ENCODE measurements at places on chromosomes 6 and 20.

DNA sequence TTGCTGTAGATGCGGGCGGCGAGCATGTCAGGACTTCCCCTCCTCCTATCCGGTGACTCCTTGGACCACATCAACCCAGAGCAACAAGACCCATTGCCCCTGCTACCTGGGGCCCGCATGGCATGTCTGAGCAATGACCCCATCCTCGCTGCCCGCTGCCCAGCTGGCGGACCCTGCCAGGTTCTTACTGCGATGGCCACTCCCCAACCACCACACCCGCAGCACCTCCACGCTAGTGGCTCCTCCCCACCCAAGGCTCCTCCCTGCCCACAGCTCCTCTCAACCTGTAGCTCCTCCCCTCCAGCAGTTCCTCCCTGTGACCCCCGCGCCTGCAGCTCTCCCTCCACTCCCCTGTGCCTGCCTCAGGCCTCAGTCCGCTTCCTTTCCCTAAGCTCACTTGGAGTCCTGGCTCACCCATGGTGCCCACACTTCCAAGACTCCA lies 17.6 kb upstream of the SERPINB9 start:
- DNase-seq: no peak

GRCh38 chr20:57505979-57506378 lies 19.0 kb downstream of the CTCFL start:
- DNase-seq: no peak

DNA sequence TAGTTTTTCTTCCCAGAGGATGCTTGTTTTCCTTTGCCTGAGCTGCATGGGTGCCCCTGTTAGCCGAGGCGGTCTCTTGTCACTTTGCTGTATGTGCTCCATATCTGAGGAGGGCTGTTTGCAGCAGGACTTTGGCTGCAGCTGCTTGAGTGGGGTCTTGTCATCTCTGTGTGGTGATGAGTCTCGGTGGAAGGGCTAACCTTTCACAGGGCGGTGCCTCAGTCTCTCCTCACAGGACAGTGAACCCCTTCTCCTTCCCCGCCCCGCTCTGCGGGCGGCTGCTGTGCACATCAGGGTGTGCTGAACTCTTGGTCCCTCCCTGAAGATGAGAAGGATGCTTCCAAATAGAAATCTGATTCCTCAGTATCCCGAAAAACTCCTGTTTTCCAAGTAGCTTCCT lies 75.1 kb downstream of the SYNJ2 start:
- no peak for DNase-seq

DNA sequence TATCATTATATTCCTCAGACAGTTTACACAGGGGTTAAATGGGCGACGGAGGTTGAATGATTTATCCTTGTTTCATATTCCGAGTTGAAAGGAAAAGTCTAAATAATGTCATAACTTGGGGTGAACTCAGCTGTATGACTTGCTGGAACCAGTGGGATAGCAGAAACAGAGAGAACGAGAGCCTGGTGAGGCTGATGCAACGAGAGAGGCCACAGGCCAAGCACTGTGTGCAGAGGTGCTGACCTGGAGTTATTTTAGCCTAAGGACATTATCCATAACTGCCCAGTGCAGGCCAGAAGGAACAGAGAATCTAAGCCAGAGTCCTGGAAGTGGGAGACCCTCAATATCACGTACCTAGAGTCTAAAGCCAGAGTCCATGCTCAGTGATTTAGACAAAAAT lies 394.9 kb downstream of the MAFB start:
- no peak for DNase-seq

- no peak for DNase-seq
Observed at GRCh38 chr6:80263585-80263984, 157.1 kb downstream of the BCKDHB start.

GRCh38 chr6:11094411-11094851 lies 797 bp downstream of the SMIM13 start:
- DNase-seq: peak; percentile 65

GRCh38 chr20:16381444-16381843 lies 191.8 kb downstream of the KIF16B start:
- no peak for DNase-seq

DNA sequence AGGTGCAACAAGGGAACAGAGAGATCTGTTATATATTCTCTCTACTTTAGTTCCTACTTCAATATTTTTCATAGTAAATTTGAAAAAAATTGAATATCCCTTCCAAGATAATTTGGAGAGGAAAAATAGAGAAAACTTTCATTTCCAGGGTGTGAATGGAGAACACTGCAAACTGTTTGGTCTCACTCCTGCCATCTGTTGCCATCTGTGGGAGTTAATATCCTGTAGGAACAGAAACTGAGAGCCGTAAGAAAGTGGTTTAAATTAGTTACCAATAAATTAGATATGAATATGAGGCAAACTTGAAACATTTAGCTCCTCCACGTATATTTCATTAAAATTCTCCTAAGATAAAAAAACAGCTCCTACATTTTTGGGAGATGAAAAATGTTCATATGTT lies 4.2 kb downstream of the ZNF337 start:
- no peak for DNase-seq

DNA sequence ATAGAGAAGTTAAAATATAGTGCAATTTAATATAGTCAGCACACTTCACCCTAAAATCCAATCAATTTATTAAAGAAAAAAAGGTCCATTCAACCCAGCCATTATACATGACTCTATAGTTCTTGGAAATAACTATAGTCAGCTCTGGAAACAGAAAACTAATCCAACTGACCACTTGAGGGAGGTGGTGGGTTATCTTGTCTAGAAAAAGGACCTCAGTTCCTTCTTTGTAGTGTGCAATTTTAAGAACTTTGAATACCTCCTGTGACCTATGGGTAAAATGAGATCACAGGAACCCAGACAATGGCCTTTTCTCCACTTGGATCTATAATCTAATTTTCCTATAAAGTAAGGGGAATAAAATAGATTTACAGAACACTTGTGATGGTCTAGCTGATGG lies 163.6 kb upstream of the CENPW start:
- DNase-seq: peak; percentile 29

DNA sequence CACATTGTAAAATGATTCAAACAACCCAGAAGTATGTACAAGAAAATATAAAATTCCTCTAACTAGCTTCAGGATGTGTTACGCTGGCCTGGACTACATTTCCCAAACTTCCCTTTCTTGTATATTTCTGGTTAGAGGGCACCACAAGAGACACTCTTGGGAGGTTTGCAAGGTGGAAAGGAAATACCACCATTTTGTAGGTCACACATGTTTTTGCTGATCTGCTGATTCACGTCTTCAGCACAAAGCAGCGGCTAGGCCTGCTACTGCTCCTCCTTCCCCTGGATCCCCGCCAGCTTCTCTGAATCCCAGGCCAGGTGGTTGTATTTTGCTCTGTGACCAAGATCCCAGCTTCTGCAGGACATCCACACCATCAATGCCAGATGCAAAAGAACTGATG lies 104.2 kb downstream of the AGPAT4 start:
- no peak for DNase-seq

DNA sequence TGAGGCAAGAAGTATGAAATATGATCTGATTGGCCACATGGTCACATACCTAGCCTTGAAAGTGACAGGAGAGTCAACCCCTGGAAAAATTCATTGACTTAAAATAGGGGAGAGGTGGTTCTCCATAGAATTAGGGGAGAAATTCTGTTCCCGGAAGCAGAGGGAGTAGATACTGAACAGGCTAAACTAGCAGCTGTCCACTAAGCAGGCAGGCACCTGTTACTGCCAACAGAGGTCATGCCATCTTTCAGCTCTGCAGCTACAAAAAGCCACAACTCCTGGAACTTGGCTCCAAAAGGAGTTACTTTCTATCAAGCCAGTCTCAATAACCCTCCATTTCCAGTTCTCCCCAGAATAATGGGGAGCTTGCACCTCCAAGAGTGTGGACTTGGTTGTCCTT lies 352.5 kb downstream of the MAFB start:
- DNase-seq: no peak

- no peak for DNase-seq
Observed at GRCh38 chr20:31996996-31997395, 13.2 kb upstream of the CCM2L start.

DNA sequence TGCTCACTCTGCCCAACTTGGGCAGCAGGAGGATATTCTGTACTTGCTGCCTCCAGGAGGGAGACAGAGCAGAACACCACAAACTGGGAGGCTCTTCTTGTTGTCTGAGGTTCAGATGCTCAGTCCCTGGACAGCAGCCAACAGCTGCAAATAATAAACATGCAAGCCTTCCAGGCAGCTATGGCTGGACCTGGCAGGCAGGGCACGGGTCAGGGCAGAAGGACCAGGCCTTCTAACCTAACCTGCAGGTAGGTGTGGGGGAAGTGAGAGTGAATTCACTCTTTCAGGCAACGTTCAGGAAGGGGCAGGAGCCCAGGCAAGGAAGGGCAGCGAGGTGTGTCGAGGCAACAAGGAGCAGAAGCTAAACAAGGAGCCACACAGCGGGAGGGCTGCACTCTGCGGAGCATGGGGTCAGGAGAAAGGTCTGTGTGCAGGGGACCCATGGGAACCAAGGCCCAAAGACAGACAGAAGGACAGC lies 31.5 kb downstream of the NINL start:
- DNase-seq: no peak

GRCh38 chr6:106847116-106847515 lies 127.4 kb downstream of the CD24 start:
- DNase-seq: peak; percentile 30

DNA sequence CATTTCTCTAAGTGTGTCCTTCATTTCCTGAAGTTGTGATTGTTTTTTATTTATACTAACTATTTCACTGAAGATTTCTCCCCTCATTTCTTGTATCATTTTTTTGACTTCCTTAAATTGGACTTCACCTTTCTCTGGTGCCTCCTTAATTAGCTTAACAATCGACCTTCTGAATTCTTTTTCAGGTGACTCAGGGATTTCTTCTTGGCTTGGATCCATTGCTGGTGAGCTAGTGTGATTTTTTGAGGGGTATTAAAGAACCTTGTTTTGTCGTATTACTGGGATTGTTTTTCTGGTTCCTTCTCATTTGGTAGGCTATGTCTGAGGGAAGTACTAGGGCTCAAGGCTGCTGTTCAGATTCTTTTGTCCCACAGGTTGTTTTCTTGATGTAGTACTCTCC lies 92.8 kb downstream of the ESR1 start:
- no peak for DNase-seq

GRCh38 chr6:137665342-137665934 lies 171.2 kb upstream of the OLIG3 start:
- DNase-seq: no peak

DNA sequence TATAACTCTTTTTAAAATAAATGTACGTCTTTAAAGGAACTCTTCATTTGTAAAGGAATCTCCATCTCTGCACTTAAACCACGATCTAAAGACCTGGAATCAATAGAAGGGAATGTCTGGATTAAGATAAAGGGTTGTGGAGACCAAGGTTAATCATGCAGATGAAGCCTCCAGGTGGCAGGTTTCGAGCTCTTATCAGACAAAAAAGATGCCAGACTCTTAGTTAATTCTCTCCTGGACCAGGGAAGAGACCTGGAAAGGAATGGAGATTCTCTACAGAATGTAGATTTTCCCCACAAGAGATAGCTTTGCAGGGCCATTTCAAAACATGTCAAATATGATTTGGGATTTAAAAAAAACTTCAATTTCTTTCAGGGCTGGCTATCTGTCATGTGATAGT lies 71.5 kb upstream of the SSTR4 start:
- DNase-seq: no peak

GRCh38 chr20:54290636-54291035 lies 82.7 kb downstream of the PFDN4 start:
- DNase-seq: no peak

DNA sequence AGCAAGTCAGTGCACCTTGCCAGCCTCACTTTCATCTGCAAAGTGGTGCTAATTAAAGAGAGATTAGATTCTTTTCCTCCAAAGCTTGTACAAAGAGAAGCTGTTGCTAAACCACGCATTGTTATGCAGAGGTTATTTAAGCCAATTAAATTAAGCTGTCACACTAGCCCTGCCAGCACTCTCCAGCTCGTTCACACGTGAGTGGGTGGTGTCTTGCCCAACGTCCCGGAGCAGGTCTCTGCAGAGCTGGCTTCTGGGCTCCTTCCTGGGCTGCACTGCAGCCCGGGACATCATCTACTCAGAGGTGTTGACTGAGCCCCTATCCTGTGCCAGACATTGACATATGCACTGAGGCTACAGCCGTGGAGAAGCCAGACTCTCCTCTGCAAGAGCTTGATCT lies 401.6 kb upstream of the SULF2 start:
- DNase-seq: no peak

- DNase-seq: no peak
Observed at GRCh38 chr6:157335829-157336228, 12.5 kb upstream of the TMEM242 start.

DNA sequence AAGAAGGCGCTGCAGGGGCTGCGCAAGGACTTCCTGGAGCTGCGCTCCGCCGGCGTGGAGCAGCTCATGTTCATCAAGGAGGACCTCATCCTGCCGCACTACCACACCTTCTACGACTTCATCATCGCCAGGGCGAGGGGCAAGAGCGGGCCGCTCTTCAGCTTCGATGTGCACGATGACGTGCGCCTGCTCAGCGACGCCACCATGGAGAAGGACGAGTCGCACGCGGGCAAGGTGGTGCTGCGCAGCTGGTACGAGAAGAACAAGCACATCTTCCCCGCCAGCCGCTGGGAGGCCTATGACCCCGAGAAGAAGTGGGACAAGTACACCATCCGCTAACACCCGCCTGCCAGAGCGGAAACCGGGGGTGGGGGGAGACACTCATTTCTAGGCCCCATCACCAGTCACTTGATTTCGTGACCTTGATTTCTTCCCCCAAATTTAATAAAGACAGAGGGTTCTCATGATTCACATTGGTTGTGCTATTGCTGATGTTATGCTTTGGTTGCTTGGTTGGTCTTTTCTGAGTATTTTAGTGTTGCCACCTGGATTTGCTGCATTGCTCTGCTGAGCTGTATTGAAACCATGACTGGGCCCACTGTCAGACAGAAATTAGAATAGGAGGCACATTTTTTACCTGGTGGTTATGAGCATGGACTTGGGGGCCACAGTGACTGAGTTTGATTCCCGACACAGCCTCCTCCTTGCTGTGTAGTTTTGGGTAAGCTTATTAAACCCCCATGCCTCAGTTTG lies 1.5 kb downstream of the FAM50B start:
- DNase-seq: no peak

Data from KBM-7 (cell line).